ENCODE measurements at places on chromosomes 12 and 14.

DNA sequence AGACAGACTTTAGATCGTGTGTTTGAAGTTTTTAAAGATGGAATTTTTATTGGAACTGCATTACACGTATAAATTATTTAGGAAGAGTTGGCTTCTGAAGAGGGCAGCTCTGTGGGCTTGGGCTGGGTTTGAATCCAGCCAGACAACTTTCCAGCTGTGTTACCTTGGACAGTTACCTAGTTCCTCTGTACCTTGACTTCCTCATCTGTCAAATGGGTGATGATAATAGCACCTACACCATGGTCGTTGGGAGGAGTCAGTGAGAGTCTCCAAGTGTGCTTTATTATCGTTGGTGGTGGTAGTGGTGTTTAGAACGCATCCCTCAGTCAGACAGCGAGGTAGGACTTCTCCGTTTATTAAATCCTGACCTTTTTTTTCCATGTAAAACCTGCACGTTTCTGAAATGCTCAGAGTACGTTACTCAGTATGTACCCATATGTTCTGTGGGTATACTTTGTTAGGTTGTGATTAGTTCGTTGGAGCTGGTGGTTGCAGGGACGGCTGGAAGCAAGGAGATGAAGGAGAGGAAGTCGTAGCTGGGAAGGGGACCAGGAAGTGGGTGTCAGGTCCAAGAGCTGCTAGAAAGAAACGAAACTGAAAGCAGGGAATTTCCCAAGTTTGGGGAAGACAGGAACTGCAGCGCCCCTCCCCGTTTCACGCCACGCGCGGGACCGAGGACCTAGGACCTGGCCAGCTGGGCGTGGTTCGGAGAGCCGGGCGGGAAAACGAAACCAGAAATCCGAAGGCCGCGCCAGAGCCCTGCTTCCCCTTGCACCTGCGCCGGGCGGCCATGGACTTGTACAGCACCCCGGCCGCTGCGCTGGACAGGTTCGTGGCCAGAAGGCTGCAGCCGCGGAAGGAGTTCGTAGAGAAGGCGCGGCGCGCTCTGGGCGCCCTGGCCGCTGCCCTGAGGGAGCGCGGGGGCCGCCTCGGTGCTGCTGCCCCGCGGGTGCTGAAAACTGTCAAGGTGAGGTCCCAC lies at the start of gene OAS3:
Gene OAS3 (plus strand): TSS at position 734 of the 979 bp plus-strand sequence. CDS start 57 bp downstream, at position 791.
- peak; percentile 44 for DNase-seq

DNA sequence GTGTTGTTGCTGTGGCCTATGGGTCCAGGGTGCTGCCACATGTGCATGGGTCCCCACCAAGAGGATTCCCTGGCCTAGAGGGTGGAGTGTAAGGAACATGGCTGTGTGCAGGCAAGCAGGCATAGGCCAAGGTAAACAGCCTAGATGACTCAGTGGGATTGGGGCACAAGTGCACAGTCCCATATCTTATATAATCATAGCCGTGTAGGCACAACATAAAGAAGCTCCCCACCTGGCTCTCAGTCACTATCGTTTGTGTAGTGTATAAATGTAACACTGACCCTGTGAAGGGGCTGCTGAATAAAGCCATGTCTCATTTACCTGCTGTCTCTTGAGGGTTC lies 15.7 kb upstream of the RNASE12 start:
- DNase-seq, result no peak

GRCh38 chr12:12236896-12237295 lies 29.9 kb downstream of the LRP6 start:
- no peak for DNase-seq

DNA sequence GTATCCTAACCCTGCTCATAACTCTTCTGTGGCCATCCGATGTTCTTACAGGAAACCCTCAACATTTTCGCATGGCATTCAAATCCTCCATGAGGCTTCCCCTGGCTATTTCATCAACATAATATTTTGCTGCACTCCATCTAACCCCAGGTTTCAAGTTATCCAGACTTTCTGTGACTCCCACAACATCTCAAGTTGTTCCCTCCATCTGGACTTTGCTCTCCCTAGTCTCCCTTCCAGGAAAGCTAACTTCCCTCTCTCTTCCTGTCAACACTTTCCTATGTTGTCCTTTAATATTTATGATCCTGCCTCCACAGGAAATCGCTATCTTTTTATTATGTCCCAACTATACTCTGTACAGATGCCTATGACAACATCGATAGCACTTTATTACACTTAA lies 146.1 kb downstream of the METTL25 start:
- no peak for DNase-seq

DNA sequence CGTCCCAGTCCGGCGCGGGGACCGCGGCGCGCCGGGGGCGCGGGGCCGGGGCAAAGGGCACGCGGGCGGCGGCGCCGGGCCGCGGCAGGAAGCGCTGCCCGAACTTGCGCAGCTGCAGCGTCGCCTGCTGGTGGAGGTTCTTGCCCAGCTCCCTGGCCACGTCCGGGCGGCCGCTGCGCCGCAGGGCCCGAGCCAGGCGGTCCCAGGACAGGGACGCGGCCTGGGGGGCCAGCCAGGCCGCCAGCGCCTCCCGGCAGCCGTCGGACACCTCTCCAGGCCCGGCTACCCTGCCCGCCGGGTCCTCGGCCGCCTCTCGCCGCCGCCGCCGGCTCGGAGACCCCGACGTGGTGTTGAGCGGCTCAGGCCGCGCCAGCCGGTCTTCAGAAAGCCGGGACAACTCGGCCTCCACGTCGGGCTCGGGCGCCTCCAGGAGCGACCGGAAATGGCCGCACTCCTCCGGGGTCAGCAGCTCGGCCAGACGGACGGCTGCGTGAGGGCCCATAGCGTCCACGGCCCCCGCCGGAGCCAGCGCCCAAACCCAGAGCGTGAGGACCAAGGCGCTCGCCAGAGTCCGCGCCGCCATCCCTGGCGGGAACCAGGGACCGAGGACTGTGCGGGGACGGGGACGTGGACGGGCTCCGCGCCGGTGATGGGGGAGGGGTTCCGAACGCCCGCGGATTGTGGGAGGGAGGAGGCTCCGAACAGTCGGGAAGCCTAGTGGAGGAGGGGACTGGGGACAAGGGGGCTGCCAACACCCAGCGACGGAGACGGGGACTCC lies 34.0 kb downstream of the FIGNL2 start:
- DNase-seq, result no peak

DNA sequence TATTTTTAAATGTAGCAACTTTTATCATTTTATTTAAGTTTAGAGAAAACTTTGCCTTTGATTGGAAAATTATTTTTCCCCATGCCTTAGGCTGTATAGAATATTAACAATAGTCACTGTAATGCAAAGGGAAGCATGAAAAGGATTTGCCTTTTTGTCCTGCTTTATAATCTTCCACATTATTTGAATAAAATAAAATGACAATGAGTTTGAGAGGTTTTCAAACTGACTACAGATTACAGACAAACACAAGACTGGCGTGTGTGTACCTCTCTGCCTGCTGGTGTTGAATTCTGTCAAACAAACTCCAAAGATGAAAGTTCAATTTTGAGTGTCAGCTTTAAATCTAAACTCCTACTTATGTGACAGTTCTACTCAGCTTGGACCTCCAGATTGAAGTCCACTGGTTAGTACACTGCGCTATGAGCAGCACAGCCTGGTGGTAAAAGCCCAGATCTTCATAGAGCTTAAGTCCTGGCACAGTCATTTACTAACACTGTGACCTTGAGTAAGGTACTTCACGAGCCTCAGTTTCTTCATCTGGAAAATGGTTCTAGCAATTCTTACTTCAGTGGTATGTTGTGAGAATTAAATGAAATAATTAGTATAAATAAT lies 98.3 kb upstream of the CPNE8 start:
- no peak for DNase-seq

- DNase-seq, result no peak
Observed at GRCh38 chr12:105329926-105330282, 587 bp upstream of the C12orf75 start.

GRCh38 chr14:89248411-89249064 lies 168.5 kb downstream of the FOXN3 start:
- peak; percentile 87 for DNase-seq

DNA sequence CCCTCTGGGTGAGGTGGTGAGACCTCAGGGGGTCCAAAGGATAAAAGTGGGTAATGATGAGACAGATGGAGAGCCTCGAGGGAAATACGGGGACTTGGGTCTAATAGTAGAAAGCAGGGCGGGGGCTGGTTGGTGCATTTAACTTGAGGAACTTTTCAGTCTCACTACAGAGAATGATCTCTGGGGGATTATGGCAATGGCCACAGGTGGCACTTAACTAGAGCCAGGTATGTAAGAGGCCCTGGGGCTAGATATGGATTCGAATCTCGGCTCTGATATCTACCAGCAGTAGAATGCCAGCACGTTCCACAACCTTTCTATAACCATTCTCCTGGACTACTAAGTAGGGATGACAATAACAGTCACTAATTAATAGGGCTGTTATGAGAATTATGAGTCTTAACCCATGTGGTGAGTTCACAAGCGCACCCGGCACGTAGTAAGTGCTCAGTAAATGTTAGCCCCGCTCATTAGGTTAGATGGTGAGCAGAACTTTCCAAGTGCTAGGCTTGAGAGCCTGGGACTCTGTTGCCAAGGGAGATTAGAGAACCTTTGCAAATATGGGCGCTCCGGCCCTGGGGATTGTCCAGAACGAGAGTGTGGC lies 888 bp upstream of the PLXNC1 start:
- DNase-seq, result no peak

DNA sequence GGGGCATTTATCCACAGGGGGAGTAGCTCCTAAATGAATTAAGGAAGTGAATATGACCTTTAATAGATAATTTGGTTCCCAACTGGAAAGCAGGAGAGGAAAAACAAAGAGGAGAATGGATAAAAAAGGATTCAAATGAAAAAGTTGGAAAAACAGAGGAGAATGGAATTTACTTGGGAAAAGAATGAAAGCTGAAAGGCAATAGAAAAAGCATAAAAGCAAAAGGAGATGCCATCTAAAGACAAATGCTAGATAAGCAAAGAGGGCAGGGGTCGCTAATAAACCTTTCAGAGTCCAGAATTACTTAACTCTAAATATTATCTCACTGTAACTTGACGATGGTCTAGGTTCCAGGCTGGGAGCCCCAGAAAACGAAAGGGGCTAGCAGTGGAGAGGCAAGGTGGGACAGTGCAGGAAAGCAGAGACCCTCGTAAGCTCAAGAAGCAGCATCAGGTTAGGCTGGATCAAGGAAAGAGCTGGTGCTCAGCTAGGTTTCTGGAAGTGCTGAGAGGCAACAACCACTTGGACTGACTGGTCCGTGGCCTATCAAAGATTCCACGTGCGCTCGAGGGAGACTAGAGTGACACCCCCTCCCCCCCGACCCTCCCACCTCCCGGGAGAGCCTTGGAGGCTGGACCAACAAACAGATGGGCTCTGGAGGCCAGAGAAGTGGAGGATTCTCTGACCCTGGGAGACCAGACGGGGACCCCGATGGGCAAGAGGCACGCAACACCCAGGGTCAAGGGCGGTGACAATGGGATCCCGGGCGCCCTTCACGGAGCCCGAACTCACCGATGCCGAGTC lies 1.2 kb downstream of the SLC2A13 start:
- DNase-seq, result no peak

DNA sequence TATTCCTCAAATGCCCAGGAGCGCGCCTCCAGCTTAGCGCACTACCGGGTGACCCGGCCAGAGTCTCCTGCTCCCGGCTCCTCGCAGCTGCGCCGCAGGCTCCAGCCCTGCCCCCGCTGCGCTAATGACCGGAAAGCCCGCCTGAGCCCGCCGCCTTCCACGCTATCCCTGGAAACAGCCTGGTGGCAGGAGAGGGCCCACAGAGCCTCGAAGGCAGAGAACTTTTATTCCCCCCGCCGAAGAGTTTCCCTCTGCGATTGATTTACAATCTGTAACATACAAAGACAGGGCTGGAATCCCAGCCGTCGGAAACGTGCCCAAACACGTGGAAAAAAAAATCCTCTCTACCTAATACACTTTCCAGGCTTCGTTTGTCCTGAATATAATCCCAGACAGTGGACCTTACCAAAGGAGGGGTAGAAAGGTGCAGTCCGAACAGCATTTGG lies 1.5 kb downstream of the COL2A1 start:
- no peak for DNase-seq

DNA sequence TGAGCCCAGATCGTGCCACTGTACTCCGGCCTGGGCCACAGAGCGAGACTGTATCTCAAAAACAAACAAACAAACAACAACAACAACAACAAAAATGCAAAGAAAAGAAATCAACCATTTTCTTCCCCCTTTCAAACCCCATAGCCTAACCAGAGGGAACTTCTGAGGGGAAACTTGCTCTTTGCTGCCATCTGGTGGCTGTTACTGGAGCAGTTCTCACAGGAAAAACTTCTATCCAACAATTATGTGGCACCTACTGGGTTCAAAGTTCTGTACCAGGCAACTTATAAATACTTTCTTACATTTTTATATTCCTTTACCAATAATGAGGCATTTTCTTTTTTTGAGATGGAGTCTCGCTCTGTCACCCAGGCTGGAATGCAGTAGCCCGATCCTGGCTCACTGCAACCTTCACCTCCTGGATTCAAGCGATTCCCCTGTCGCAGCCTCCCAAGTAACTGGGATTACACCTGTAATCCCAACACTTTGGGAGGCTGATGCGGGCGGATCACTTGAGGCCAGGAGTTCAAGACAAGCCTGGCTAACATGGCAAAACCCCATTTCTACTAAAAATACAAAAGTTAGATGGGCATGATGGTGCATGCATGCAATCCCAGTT lies 50.9 kb upstream of the BICDL1 start:
- no peak for DNase-seq

- no peak for DNase-seq
Observed at GRCh38 chr14:50222055-50222613, 9.2 kb downstream of the SOS2 start.

DNA sequence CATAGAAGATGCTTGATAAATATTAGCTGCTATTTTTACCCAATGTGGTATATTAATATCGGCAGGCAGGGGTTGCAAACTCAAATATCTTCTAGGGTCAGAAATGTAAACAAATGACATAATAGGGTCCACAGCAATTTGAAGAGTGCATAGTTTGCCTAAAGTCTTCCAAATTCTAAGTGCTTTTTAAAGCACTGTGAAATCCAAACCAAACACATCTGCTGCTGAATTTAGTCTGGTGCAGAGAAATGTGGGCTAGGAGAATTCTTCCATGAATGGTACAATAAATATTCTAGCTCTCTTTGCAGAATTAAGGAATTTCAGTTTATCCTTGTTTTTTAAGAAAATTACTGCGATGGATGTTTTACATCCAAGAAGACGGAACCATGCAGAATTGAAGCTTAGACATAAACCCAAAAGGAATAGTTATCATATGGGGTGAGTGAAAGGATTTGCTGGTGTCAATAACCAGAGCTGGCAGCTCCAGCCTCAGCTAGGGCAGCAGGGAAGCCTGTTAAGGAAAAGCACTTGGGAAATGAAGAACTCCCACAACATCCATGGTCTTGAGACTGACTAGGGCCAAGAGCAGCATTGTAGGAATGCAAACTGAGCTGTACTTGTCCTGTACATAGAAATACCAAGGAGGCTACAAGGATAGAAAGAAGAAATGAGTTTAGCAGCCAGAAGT lies 65.5 kb downstream of the PTPRR start:
- no peak for DNase-seq

DNA sequence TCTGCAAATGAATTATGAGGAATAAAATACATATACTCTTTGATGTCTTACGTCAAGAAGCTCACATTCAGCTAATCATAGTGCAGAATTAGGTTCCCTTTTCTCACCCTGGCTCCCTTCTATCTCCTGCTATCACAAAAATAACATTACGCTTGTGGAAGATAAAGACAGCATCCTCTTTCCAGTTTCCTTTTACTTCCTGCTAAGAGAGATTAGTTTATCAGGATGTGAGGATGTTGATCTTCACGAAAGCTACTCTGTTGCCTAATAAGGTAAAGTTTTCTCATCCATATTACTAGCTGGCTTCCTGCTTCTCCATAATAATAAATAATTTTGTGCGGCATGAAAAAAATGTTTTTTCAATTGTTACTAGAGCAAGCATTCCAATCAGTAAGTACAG lies 217.7 kb upstream of the DCN start:
- no peak for DNase-seq

Measured in DMS79 (cell line).